ENCODE measurements at places on chromosomes 1 and 21.

- DNase-seq: no peak
These were observed 14.6 kb upstream of the MUTYH start for GRCh38 chr1:45354838-45355237.

DNA sequence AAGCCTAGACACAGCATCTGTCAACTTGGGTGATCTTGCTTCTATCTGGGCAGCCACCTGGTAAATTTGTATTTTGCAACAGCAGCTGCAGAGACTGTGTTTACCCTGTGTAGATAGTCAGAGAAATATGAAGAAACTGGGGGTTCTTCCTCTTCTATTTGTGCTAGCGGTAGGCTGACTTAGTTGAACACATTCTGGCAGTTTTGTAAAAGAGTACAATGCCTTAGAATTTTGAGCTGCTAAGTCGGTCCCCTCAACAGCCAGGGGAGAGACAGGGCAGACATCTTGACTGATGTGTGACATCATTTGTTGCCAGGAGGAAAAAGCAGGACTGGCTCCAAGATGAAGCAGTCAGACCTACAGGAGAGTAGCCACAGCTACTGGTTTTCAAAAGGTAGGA is 53.7 kb downstream of the KCNJ6 start:
- no peak for DNase-seq

- no peak for DNase-seq
These were observed 8.0 kb upstream of the TMEM61 start for GRCh38 chr1:54972436-54972835.

- no peak for DNase-seq
These were observed 53.0 kb downstream of the OLFML2B start for GRCh38 chr1:161970633-161971032.

DNA sequence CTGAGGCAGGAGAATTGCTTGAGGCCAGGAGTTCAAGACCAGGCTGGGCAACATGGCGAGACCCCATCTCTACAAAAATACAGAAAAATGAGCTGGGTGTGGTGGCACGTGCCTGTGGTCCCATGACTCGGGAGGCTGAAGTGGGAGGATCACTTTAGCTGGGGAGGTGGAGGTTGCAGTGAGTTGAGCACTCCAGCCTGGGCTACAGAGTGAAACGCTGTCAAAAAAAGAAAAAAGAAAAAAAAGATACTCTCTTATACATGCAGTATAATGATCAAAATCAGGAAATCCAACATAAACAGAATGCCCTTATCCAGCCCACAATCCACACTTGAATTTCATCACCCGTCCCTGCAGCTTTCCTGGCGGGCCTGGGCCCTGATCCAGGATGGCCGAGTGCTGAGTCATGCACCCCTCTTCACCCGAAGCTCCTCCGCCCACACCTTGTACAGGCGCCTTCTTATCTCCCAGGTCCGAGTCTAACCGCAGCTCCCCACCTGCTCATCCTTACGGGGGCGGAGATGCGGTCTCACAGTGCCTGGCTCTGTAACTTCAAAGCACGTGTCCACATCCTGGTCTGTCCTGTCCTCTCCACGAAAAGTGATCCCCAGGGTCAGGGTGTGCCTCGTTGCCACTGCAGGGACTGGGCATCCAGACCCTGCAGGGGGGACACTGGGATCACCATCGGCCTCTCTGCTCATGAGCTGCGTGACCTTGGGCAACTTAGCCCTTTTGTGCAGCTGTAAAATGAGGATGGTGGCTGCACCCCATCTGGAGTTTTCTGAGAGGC is 120.2 kb upstream of the SLC45A1 start:
- peak; percentile 13 for DNase-seq

GRCh38 chr1:9792156-9793042 is 31.4 kb downstream of the CLSTN1 start:
- DNase-seq: no peak

- no peak for DNase-seq
These were observed 119.9 kb downstream of the ACBD6 start for GRCh38 chr1:180382326-180383115.

Measured in activated T-cell treated with anti-CD3 and anti-CD28 coated beads, Interleukin-2, amount 50 U/mL, for 72 hours (primary cell).